ENCODE measurements at places on chromosomes 1 and 21.

GRCh38 chr1:116570358-116571214, at the start of gene CD58:
Gene CD58, minus strand, starts transcription at chr1:116571026. Its CDS starts 54 bp downstream, at chr1:116570972.
- peak; percentile 76 for DNase-seq

DNA sequence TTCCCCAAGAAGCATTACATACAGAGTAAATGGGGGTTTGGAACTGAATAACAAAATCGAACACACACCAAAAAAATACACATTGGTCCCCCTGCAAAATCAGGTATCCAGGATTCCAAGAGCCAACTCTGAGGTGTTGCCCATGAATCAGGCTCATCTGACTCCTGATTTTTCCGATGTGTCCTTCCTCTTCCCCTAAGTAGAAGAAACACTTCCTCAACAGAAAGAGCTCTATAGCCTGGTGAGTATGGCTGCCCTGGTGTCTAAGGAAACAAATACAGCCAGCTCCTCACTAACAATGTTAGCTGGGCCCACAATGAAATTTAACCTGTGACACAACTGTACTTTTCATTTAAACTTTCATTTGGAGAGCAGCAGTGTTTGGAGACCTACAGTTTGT, 33.6 kb downstream of the ERI3 start:
- DNase-seq = no peak

DNA sequence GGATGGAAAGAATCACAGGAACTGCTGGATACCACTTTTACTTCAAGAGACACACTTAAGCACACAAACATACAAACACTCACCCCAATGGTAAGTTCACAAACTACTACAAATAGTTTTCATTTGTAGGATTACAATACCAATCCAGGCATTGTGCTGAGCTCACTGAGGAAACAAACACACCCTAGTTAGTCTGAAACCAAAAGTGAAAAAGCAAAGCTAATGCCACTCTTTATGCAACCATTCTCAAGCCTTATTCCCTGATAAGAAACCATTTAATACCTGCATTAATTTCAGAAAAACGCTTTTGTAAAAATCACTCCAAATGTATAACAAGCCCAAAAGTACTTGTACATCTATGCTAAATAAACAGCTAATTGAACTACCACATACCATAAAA, 38.3 kb downstream of the RNF115 start:
- DNase-seq = no peak

- DNase-seq = no peak
These were observed 113.0 kb downstream of the CRYAA start for GRCh38 chr21:43281661-43282357.

DNA sequence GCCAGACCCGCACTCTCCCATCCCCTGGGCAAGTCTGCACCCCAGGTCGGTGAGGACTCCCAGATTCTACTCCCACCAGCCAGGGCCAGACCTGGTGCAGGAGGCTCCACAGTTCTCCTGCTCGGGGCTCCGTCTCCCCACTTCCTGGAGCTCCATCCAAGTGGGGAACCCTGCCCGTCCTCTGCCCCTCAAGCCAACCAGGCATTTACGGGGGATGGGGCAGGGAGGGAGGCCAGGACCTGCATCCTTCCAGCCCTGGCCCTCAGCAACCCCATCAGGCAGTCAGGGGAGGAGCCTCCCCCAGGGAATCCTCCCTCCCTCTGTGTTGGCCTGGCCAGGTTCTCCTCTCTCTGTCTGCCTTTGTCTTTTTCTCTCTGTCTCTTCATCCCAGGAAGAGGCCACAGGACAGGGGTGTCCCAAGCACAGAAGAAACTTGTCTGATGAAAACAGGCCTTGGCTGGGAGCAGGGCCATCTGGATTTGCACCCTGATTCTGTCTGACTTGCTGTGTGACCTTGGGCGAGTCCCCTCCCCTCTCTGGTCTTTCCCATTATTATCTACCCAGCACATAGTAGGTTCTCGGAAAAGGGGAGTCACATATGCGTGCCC, 18.5 kb upstream of the EPHA2 start:
- no peak for DNase-seq

GRCh38 chr1:54237586-54237985, 37.6 kb downstream of the MRPL37 start:
- DNase-seq = peak; percentile 17

DNA sequence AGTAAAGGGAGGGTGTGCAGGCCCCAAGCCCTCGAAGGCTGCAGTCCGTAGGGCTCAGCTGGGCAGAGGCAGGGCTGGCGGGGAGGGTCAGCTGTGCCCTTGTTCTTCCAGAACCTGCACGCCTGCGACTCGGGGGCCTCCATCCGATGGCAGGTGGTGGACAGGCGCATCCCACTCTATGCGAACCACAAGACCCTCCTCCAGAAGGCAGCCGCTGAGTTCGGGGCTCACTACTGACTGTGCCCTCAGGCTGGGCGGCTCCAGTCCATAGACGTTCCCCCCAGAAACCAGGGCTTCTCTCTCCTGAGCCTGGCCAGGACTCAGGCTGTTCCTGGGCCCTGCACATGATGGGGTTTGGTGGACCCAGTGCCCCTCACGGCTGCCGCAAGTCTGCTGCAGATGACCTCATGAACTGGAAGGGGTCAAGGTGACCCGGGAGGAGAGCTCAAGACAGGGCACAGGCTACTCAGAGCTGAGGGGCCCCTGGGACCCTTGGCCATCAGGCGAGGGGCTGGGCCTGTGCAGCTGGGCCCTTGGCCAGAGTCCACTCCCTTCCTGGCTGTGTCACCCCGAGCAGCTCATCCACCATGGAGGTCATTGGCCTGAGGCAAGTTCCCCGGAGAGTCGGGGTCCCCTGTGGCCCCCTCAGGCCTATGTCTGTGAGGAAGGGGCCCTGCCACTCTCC, 13.6 kb upstream of the LRRC3 start:
- no peak for DNase-seq

GRCh38 chr1:100277866-100278265, 11.8 kb downstream of the RTCA start:
- DNase-seq = peak; percentile 17

GRCh38 chr1:234645474-234645953, 35.5 kb upstream of the IRF2BP2 start:
- peak; percentile 42 for DNase-seq

DNA sequence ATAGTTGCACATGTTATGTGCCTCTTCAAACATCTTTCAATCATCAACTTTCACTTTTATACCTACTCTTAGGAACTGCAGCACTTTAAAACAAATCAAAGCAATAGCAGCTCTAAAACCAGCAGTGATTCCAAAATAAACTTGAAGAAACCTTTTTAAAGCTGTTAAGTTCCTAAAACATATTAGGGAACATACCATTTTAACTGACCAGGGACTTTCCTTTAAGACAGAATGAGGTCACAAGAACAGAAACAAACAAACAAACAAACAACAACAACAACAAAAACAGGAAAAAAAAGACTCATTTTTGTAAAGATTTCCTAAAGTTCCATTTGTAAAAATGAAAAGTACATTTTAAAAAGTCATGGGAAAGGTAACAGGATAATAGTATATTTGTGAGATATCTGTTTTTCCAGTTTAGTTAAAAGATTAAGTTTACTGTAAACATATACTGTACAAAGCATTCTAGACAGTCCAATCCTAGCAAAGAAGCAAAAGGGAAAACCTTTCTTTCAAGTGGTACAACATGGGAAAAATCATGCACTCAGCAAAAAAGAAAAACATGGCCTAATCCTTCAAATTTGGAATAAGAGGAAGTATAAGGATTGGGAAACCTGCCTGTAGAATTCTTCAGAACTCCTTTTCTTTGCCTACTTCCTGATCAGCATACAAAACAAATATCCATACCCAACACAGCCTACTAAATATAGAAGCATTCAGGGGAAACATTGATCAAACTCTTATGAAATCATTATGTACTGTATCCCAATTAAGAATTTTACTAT, 45.5 kb downstream of the EPS15 start:
- DNase-seq = no peak

- DNase-seq = no peak
These were observed 1532.1 kb upstream of the TPTE start for GRCh38 chr21:8989261-8989711.

DNA sequence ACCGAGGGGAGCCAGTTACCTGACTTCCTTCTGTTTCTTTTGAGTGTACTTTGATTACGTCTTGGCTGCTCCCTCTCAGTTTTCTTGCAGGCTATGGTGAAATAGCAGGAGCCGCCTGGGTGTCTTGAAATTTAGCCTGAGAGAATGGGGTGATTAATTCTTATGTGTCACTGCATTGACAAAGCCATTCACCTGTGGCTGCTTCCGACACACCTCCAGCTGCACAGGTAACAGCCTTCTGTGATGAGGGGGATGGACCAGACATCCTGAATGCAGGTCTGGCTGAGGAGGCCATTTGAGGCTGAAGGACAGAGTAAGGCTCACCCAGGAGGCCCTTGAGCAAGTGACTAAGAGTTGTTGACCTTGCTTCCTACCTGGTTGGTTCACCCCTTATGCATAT, 16.5 kb downstream of the CACNA1E start:
- no peak for DNase-seq

DNA sequence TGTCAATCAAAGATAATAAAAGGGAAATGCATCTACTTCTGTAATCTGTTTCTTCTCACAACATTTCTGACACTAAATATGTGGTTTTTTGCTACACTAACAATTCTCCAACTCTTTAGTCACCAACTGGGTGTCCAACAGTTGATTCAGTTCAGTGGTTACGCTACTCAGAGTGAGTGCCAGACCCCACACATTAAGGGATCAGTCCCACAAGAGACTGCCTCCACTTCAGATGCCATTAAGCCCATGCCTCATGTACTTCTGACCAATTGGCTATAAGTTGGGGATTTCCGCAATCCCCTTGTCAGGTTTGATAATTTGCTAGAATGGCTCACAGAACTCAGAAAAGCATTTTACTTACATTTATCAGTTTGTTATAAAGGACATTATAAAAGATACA, 28.4 kb downstream of the RNF2 start:
- peak; percentile 44 for DNase-seq

GRCh38 chr1:44460107-44460882, 55.2 kb downstream of the RNF220 start:
- DNase-seq = no peak

DNA sequence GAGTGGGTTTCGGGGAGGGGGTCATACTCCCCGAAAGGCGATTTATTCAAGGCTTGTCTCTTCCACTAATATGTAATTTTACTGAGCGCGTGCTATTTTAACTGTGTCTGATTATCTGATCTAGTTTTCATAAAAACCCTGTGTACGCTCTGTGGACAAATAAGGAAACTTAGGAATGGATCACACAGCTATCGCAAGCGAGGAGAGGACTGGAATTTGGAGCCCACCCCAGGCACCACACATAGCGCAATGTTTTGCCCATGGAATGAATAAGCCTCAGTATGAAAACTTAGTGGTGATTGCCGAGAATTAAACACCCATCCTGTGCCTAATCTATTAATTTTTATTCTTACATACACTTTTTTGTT, 9.8 kb upstream of the RAB42 start:
- peak; percentile 46 for DNase-seq

GRCh38 chr1:18035145-18035544, 72.5 kb upstream of the IGSF21 start:
- no peak for DNase-seq

- peak; percentile 81 for DNase-seq
These were observed 212.8 kb downstream of the PBX1 start for GRCh38 chr1:164771619-164772361.

DNA sequence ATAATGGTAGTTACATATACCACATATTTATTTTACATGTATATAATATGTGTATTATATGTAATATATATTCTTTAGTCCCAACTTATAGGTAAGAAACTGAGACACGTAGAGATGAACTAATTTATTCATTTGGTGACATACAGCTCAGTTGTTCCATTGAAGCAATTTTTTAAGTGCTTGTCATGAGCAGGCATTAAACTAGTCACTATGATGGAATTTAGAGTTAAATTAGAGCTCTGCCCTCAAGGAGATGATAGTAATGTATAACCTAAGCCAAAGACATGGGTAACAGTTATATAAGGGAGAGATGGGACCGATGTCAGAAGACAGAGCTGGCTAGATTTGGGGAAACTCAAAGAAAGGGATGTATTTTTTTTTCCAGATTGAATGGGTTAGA, 83.0 kb downstream of the ST6GALNAC5 start:
- DNase-seq = peak; percentile 18

DNA sequence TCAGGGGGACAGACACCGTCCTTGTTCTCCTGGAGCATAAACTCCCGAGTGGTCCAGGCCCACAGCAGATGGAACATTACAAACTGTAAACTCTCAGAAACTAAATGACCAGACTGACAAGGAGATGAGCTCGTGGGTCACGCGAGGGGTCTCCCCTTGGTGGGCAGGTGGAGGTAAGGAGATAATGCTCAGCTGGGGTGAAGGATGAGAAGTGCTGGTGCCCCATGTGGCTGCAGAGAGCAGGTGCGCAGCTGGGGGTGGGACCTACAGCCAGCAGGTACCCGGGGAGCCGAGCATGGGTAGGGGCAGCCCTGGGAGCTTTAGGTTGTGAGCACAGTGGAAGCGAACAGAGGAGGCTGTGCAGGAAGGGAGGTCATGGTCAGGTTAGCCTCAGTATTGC, 40.1 kb downstream of the AJAP1 start:
- DNase-seq = no peak

- DNase-seq = no peak
These were observed 1.5 kb downstream of the PIGC start for GRCh38 chr1:172442404-172442803.

GRCh38 chr1:21312407-21312992, 22.2 kb upstream of the ECE1 start:
- no peak for DNase-seq

DNA sequence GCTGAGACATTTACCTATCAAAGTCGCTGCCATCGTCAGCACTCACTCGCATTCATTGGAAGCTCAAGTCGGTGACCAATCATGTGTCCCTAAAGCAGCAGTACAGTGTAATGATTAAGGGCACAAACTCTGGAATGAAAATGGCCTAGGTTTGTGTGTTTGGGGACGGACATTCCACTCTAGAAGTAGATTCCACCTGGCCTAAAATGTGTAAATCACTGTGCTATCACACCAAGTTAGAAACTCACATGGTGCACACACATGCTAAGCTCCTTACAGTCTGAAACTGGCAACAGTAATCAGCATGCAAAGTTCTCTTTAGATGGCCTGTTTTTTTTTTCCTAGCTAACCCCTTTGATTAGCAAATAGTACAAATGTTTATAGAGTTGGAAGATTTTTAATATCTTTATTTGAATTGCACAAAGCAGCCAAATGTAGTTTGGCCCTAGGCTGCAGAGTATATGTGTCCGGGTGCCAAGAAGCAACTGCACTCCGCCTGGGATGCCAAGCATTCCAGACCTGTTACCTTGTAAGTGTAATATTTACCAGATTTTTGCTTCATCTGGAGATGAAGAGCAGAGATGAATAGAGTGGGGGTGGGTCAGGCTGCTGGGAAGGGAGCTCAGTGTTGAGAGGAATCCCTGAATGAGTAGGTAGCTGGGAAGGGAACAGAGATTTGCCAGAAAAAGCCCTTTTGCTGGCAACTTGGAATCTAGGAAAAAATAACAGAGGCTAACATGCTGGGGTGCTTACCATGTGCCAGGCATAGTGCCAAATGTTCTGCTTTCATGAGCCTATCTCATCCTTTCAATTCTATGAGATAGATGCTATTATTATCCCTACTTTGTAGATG, 35.2 kb downstream of the TGFB2 start:
- peak; percentile 73 for DNase-seq

- no peak for DNase-seq
These were observed 71.6 kb upstream of the SOX13 start for GRCh38 chr1:204001166-204001901.

- DNase-seq = no peak
These were observed 38.8 kb downstream of the DTL start for GRCh38 chr1:212074313-212074712.

- DNase-seq = peak; percentile 99
These were observed 218.4 kb downstream of the HLX start for GRCh38 chr1:221097479-221098281.

- no peak for DNase-seq
These were observed 12.5 kb downstream of the MEAF6 start for GRCh38 chr1:37502104-37502503.

- DNase-seq = no peak
These were observed at the start of gene SLC26A9 for GRCh38 chr1:205943245-205943644. Gene SLC26A9, minus strand, starts transcription at chr1:205943456. Its CDS starts 7,636 bp downstream, at chr1:205935820.

Data from fibroblast of mammary gland (primary cell).